ENCODE measurements at places on chromosomes 2 and 18.
A peak's percentile ranks its signal among the peaks of the same experiment; 100 is the strongest.

DNA sequence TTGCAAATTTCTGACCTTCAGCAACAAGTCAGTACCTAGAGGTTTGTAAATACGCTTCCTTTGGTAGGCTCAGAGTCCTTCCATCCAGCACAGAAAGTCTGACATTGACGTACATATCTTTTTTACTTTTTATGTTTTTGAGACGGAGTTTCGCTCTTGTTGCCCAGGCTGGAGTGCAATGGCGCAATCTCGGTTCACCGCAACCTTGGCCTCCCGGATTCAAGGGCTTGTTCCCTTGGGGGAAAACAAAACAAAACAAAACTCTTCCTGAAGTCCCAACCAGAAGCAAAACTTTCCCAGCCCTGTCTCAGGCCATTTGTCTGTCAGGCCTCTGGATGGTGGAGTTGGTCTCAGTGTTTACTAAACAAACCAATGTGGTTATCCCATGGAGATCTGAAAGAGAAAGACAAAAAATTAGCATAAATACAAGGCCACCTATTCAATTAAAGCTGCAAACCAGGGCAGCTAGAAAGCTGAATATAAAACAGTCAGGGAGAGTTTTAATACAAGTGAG is 29.6 kb upstream of the ATL2 start:
- peak; percentile 12 for DNase-seq

DNA sequence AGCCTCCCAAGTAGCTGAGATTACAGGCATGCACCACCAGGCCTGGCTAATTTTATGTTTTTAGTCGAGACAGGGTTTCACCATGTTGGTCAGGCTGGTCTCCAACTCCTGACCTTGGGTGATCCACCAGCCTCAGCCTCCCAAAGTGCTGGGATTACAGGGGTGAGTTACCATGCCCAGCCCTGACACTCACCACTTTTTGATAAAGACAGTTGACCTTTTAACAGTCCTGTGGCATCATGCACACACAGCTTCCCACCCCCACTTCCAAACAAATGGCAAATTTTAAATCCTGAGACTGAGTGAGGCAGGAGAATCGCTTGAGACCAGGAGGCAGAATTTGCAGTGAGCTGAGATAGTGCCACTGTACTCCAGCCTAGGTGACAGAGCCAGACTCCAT is 6.2 kb upstream of the DNAJB2 start:
- no peak for DNase-seq

GRCh38 chr2:73252238-73253027 is 18.3 kb downstream of the CCT7 start:
- no peak for DNase-seq

- DNase-seq, result no peak
Measured at GRCh38 chr18:61503688-61504087, 170.5 kb downstream of the CDH20 start.

GRCh38 chr2:32678825-32679224 is 51.0 kb downstream of the TTC27 start:
- DNase-seq, result no peak

- no peak for DNase-seq
Measured at GRCh38 chr2:174529916-174530315, 43.1 kb upstream of the GPR155 start.

DNA sequence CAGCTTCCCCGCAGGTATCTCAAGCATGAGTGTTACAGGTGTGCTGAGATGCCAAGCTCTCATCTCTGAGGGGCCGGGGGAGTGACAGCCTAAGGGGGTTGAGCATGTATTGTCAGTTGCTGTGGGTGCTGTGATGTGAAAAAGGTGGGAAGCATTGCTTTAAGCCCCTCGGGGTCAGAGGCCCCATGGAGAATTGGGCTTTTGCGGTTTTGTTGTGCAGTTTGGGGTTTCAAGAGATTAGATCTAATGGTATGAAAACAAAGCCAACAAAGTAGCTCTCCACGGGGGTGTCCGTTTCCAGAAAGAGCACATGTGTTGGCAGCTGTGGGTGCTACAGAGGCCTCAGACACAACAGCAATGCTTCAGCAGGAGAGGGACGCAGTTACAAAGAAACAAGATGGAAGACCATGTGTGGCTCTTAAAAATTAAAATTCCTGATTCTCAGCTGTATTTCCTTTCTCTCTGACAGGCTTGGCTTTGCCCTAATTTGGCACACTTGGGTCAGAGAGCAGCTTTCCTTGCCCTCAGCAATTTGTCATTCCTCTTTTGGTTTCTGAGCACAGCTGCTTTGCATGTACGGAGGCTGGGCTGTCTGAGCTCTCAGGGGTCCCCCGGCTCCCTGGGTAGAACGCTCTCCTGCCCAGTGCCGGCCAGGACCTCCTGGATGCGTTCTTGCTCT is 69.9 kb downstream of the TMEM247 start:
- DNase-seq, result no peak

- DNase-seq, result peak; percentile 53
Measured at GRCh38 chr2:164538240-164538866, 82.9 kb downstream of the GRB14 start.

DNA sequence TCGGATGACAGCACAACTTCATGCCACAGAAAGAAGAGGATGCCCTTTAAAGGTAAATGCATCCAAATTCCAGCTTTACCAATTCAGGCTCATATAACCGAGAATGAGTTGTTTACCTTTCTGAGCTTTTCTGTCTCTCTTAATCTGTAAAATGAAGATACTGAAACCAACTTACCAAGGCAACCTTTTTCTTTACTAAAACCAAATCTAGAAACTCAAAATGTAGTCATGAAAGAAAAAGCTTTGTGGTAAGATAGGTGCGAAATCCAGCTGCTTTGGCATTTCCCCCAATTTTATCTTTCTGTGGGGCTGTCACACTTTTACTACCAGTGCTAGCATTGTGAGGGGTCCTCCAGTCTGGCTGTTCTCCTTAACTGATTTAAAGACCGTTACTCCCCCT is 240.4 kb downstream of the IKZF2 start:
- DNase-seq, result no peak

DNA sequence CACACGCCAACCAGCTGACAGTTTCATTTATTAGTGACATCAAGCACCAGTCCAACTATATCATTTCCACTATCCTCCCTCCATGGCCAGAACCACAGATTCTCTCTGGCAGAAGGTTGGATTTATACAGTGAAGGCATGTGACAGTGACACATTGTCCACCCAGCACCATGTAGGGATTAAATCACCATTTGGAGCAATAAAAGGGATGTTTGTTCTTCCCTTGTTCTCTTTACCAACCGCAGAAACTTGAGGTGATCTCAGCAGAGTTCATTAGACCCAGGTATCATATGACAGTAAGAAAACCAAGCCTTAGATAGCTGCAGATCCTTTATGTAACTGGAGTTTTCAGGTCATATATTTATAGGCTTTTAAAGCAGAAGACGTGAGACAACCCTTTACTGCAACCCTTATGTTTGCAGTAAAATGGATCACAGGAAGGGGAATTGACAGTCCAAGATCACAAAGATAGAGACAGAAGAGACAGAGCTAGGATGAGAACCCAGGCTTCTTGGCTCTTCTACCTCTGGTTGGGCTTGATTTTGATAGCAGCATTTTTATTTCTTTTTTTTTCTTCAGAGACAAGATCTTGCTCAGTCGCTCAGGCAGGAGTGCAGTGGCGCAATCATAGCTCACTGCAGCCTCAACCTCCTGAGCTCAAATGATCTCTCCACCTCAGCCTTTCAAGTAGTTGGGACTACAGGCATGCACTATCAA is 80.1 kb downstream of the XDH start:
- peak; percentile 15 for DNase-seq

DNA sequence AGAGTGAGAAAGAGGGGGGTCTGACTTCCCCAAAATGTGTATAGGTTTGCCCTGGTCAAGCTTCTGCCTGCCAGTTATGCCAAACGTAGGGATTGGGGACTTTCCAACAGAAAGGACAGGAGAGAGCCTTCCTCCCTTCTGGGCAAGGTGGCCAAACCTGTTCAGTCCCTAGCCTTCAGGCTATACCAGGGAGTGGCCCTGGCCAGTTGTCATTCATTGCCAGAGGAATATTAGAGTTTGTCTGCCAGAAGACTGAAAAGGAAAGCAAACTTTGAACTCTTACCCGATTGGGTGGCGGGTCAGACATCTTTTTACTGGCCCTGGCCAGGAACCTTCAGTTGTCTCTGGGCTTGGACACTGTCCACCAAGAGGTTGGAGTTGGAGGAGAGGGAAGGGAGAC is 22.1 kb downstream of the RAB3GAP1 start:
- DNase-seq, result no peak

- DNase-seq, result no peak
Measured at GRCh38 chr2:236905976-236906375, 179.7 kb upstream of the COPS8 start.

DNA sequence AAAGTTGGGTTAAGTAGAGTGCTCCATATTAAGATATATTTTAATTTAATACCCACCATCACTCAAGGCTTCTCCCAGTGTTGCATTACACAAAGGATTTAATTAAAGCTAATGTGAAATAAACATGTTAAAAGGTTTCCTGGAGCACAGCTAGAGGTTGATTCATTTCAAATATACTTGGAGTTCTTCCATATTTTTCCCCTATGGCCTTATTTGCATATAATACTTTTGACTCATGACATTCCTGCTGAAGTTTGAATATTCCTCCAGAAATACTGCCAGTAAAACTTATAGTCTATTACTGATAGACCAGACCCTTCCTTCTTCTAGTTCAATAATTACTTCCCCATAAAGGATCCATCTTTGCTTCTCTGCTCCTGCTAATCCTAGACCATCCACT is 227.5 kb downstream of the GULP1 start:
- DNase-seq, result no peak

- DNase-seq, result no peak
Measured at GRCh38 chr2:119888680-119889079, 124.2 kb upstream of the EPB41L5 start.

DNA sequence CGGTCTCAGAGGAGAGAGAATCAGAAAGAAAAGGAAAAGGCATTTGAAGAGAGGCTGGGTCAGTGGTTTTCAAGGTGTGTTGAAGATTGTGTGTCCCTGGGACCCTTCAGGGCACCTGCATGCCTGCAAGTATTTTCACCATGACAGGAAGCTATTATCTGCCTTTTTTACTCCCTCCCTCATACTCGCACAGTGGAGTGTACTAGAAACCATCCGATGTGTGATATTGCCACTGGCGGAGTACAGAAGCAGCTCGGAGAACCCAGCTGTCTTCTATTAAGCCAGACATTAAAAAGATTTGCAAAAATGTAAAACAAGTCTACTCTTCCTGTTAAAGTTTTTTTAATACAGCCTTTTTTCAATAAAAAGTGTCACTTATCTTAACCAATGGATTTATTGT is 33.7 kb upstream of the RFX8 start:
- DNase-seq, result no peak

DNA sequence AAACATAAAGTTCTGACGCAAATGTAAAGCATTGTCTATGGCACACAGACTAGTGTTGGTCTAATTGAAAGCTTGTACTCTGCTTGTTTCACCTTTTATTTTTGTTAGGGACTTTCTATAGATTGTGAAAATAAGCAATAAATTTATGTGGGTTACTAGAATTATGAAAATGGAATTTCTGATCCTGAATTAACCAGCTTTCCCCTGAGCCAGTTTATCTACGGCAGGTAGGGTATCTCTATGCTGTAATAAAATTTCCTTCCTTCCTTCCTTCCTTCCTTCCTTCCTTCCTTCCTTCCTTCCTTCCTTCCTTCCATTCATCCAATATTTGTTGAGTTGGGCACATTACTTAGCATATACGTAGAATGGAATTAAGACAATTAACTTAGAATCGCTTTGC is 362.6 kb upstream of the SPRED2 start:
- DNase-seq, result no peak

DNA sequence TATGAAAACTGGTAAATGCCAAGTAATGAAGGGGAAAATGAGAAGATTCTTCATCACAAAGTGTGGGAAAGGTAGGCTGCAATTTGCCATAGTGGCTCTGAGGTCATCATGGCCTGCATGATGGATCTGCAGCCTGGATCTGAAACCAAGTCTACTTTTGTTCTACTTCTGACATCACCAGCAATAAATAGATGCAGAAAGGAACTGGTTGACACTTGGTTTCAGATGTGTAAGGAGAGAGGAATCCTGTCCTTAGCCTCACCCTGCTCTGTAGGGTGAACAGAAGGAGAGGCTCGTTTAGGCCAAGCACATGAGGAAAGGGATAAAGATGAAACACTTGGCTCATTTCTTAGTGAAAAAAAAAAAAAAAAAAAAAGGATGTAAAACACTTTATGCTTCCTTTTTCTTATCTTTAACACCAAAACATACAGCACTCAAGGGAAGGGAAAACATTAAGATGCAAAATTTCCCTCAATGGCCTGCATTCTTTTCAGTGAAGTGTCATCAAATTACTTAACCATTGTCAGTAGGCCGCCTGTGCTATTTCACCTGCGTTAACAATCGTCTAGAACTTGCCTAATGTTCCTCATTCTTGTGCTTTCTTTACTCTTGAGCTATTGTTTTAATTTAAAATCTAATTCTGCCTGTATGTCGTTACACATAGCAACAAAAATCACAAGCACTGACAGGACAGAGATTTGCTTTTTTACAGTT is 3.9 kb downstream of the NEB start:
- no peak for DNase-seq

DNA sequence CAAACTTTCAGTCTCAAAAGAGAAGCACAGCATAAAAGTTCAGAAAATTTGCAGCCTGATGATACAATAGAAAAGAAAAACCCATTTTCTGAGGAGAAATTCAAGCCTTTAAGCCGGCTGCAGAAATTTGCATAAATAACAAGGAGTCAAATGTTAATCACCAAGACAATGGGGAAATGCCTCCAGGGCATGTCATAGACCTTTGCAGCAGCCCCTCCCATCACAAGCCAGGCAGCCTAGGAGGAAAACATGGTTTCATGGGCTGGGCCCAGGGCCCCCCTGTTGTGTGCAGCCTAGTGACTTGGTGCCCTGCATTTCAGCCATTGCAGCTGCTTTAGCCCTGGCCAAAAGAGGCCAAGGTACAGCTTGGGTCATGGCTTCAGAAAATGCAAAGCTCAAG is 54.1 kb upstream of the CAVIN2 start:
- no peak for DNase-seq

- peak; percentile 34 for DNase-seq
Measured at GRCh38 chr2:85266146-85267041, 61.4 kb downstream of the TGOLN2 start.

- no peak for DNase-seq
Measured at GRCh38 chr2:226483745-226484619, 315.6 kb downstream of the IRS1 start.

GRCh38 chr18:36179562-36180355 is 7.5 kb upstream of the MOCOS start:
- peak; percentile 59 for DNase-seq

GRCh38 chr2:64654063-64654811 is 524 bp upstream of the SERTAD2 start:
- DNase-seq, result peak; percentile 24

DNA sequence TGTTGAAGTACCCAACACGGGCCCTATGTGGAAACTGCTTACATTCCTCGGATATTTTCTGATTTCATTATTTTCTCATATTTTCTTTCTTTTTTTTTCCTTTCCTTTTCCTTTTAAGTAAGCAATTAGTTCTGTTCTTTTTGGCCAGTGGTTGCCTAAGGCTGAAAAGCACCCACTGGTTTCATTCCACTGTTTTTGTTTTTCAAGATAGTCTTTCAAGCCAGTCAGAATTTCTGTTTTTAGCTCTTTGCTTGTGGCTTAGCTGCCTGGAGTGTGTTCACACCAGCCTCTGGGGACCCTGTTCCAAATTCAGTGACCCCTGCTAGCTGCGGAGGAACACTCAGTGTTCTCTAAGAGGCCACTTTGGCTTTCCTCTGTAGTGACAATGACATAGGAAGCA is 73.6 kb downstream of the NRP2 start:
- DNase-seq, result no peak
